Glomerular endothelial cell (primary cell): ENCODE measurements at places on chromosomes 3 and 15. TPM values are rescaled to one million over a fixed set of nuclear protein-coding genes. Genes with fewer than 3 reads are reported as not detected.

GRCh38 chr3:37293646-37294045 is 119.3 kb upstream of the LRRFIP2 start:
- no peak for DNase-seq

DNA sequence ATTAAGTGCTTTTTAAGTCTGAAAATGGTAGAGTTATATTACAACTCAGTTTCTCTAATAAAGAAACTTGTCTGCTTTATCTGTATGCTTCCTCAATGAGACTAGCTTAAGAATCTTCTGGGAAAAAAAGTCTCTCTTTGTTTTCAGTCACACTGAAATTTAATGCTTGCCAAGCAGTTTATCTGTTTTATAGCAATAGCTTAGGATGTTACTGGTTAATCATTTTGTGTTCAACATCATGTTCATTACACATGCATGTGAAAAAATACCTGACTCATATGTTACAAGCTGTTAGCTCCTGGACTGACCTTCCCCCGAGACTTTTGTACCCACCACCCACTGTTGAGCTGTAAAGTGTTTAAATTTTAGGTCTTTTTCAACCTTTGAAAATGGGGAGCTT is 706.2 kb upstream of the CBLB start:
- no peak for DNase-seq

DNA sequence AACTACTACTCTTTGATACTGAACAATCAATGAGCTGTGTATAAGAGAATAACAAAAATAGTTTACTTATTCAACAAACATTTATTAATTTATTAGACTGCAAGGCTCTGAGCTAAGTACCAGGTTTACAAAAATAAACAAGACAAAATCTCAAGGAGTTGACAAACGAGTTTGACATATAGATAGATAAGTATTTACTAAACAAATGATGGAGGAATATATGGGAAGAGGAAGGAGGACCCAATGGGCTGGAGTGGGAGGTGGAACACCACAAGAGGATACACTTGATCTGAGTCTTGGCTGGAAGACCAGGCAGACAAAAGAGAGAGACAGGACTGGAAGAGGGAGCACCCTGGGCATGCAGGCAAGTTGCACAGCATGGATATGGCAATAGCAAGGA is 47.5 kb upstream of the FSIP1 start:
- DNase-seq, result no peak

DNA sequence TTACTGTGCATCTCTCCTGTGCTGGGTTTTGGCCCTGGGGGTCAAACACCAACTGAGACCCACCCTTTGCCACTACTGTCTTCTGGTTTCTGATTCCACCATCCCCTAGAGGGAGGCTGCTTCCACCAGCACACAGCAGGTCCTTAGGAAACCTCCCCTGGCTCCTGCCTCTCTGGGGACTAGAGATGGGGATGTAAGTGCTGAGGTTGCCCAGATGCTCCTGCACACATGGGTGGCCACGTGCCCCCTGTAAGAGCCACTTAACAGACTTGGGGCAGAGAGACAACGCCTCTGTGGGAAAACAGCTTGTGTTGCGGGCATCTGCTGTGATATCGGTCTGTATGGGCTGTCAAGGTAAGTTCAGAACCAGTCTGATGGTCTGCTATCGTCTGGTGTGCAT is 83.4 kb downstream of the ATP2B2 start:
- no peak for DNase-seq

Gene CCDC54
- not detected in 2 replicates for total RNA-seq

Gene KBTBD8
- 1.0 and 1.1 TPM in 2 replicates for total RNA-seq
